Hepatocyte (in vitro differentiated cells): ENCODE measurements at places on chromosomes 6 and 20. TPM values are rescaled to one million over a fixed set of nuclear protein-coding genes. Genes with fewer than 3 reads are reported as not detected.

DNA sequence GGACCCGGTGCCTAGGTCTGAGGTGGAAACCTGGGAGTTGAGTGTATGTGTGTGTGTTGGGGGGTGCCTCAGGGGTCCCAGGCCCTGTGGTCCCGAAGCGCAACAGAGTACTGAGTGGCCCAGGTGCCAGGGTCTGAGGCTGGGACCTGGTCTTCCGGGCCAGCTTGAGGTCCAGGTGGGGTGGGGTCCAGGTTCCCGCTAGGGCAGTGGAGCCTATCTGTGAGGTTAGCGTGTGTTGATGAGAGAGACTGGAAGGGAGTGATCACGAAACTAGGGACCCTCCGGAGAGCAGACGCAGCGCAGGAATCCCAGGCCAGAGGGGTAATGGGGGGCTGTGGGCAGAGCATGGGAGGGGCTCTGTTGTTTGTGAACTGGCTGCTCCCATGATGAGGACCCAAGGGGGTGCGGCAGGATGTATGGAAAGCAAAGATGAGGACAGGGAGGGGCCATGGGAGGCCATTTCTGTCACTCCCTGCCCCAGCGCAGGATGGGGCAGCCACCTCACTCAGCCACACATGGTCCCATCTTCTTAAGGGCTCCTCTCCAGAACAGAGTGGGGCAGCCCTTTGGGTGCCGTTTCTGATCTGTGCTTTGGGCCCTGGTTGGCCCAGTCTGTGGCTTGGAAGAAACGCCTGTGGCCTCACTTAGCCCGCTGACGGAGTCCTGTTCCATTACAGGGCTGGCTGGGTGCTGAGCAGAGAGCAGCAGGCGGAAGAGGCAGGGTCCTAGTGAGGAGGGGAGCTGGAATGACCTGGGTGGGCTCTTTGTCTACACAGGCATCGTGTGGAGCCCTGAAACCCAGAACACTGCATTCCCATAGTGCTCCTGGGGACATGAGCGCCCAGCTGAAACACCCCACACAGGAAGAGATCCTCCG lies 872 bp downstream of the HSPA12B start:
- no peak for DNase-seq

Gene CHRNA4
- total RNA-seq: 0.12 TPM in 1 of 2 replicates, not detected in the other

DNA sequence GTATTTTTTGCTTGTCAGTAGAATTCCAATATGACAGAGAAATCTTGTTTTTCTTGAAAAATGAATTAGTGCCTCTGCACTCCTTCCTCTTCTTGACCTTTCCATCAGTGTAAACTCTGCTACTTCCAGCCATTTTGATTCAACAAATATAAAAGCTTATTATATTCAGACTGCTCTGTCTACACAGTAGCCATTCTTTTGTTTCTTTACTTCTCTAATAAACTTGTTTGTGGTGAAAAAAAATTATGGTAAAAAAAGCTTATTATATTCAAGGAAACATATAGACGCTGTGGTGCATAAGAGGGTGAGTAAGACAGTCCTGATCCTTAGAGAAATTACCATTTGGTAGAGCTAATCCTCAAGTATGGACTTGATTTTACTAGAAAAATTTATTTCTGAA lies 11.6 kb downstream of the CAGE1 start:
- DNase-seq: no peak

- no peak for DNase-seq
These were observed 66.3 kb upstream of the DYNLRB1 start for GRCh38 chr20:34449674-34450592.

Gene COX7A2
- 167 and 465 TPM in 2 replicates for total RNA-seq

DNA sequence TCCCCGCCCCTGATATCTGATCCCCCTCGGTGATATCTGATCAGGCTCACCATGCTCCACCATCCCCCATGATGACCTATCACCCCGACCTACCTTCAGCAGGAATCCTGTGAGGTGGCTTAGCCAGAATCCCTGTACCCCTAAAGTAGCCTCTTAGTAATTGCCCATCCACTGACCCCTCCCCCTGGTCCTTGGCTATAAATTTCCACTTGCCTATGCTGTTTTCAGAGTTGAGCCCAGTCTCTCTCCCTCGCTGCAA lies 177.5 kb upstream of the GGTLC1 start:
- DNase-seq: no peak

- DNase-seq: no peak
These were observed 505.8 kb upstream of the MARCKS start for GRCh38 chr6:113351173-113351834.

- no peak for DNase-seq
These were observed 2.2 kb upstream of the CSTL1 start for GRCh38 chr20:23437126-23437899.

DNA sequence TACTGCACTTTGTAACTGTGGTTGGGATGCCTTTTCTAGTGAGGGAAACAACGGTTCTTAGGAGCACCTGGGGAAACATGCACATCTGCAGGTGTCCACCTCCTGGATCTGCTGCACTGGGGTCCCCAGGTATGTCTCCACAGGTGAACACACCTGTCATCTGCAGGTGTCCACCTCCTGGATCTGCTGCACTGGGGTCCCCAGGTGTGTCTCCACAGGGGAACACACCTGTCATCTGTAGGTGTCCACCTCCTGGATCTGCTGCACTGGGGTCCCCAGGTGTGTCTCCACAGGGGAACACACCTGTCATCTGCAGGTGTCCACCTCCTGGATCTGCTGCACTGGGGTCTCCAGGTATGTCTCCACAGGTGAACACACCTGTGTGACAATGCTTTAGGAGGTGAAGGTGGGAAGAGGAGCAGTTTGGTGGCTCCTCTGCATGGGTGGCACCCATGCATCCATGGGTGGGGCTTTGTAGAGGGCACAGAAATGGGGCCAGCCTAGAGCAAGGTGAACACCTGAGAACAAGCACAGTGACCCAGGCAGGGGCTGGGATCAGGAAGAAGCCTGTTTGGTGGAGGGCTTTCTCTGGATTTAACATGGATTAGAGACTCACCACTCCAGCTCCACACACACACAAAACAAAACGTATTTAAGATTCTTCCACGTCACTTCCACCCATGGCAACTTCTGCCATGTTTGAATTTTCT lies 206.0 kb upstream of the CDH4 start:
- peak; percentile 64 for DNase-seq

Gene CLVS2
- total RNA-seq: under 0.01 and 0.07 TPM in 2 replicates

GRCh38 chr20:5569021-5569420 lies 181.2 kb upstream of the SHLD1 start:
- peak; percentile 60 for DNase-seq

Gene NKX2-4
- total RNA-seq: not detected in 2 replicates

Gene ZGPAT
- total RNA-seq: 18.6 and 21.5 TPM in 2 replicates

DNA sequence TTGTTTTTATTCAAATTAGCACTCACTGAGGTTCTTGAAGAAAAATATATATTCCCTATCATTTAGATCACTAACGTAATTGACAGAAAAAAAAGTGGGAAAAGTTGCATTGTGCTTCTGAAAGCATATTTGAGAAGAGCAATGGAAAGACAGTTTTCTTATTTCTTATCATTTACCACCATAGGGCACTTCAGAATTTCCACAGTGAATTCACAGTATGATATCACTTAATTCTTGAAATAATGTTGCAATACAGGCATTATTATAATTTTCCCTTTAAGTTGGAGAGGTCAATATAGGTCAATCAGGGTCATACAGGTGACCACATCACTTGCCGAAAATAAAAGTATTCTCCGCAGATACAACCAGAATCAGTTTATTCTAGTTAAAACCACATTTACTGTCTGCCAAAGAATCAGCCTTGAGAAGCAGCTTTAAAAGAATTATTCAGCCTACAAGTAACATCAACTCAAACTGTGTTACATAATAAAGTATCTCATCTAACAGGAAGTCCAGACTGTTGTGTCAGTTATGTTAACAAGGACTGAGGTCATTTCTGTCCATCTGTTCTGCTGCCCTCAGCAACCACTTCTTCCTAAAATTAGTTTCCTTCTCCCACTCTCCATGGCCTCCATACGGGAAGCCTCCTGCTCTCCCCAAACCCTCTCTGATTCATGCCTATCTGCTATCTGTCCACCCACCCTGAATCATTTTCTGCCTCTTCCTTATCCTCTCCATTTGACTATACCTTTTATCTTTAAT lies 121.2 kb downstream of the SIM1 start:
- DNase-seq: no peak

Gene HTR1E
- total RNA-seq: 5.3 and 6.2 TPM in 2 replicates

DNA sequence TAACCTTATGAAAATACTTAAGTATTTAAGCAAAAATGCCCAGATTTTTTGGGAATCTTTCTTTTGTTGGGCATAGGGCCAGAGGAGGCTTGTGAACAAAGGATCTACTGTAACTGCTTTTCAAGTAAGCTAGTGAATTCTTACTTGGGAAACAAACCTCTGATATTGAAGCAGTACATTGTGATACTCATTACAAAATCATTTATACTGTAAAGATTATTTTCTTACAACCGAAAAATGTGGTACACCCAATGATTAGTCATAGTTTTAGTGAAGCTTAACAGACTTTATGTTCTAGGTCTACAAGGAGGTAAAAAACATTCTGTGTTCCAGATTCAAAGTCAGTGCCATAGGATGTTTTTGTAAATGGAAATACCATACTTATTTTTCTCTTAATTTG lies 272.9 kb upstream of the KCNQ5 start:
- no peak for DNase-seq

Gene SS18L1
- total RNA-seq: 13.0 and 14.4 TPM in 2 replicates

DNA sequence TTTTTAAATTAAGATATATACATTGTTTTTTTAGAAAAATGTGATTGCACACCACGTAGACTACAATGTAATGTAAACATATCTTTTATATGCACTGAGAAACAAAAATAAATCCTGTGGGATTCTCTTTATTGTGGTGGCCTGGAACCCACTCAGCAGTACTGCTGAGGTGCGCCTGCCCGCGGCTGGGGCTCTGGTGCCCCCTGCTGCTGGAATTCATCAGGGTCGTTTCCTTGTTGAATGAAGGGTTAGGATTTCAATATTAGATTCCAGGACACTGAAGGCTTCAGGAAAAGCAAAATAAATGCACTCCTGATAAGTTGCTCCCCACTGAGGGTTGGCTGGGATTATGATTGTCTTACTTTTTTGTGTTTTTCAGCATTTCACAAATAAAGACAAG lies 175.8 kb upstream of the GGTLC1 start:
- DNase-seq: no peak

GRCh38 chr6:160438481-160438880 lies 90.3 kb downstream of the SLC22A3 start:
- no peak for DNase-seq

GRCh38 chr6:168319279-168320111 lies at the start of gene DACT2:
DACT2 (minus strand) TSS chr6:168319777; CDS start chr6:168319633, 144 bp downstream.
- peak; percentile 63 for DNase-seq

Gene HCK
- total RNA-seq: 0.44 and 2.2 TPM in 2 replicates

GRCh38 chr6:110295451-110296165 lies 62.5 kb downstream of the METTL24 start:
- no peak for DNase-seq

DNA sequence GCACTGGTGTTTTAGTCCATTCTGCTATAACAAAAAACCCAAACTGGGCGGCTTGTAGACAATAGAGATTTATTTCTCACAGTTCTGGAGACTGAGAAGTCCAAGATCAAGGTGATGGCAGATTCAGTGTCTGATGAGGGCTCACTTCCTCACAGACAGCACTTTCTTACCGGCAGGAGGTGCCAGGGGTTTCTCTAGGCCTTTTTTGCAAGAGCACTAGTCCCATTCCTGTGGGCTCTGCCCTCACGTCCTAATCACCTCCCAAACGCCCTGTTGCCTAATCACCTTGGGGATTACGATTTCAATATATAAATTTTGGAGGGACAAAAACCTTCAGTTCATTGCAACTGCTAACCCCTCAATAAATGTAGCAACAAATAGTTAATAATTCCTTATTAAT lies 140.0 kb upstream of the SGK1 start:
- DNase-seq: no peak

GRCh38 chr20:25750765-25751696 lies 54.4 kb upstream of the ZNF337 start:
- no peak for DNase-seq

- no peak for DNase-seq
These were observed 13.7 kb upstream of the BPIFA3 start for GRCh38 chr20:33203444-33203843.

GRCh38 chr6:146890644-146891434 lies 292.1 kb downstream of the ADGB start:
- DNase-seq: no peak

Gene HAO1
- total RNA-seq: 0.72 and 2.7 TPM in 2 replicates

GRCh38 chr20:47070176-47070575 lies 175.5 kb downstream of the EYA2 start:
- no peak for DNase-seq

GRCh38 chr6:99446076-99446475 lies 21.0 kb upstream of the PNISR start:
- no peak for DNase-seq

DNA sequence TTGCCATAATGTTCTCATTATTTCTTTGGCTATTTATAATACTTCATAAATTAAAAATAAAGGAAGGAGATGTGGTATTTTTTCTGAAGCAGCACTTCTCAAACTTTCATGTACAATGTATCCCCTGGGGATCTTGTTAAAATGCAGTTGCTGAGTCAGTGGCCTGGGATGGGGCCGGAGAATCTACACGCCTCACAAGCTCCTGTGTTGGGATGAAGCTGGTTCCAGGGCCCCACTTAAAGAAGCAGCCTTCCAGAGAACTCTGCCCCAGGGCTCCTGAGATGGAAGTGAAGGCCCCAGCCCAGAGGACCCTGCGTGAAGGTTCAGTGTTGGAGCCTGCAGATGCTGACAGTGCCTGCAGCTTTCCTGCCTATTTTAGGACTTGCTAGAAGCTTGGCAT lies 40.1 kb upstream of the SLC23A2 start:
- peak; percentile 13 for DNase-seq

Gene DYNLT2
- total RNA-seq: 2.9 and 4.0 TPM in 2 replicates

DNA sequence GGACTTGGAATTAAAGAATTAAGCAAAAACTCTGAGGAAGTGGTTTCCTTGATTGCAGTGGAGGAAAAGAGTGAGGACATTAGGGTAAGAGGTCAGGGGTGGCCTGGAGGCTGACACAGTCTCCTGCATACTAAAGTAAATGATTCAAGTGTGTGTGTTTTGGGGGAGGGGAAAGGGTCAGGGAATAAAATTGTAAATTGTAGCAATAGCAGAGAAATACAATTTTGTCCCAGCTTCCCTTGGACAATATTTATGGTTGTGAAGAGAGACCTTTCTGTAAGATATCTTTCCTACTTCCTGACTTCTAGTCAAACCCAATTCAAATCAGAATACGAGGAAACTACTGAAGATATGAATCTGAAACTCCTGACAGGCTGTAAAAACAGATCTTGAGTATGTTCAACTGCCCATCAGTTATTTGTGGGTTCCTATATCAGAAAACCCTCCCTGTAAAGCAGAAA lies 143.4 kb upstream of the HMGN3 start:
- peak; percentile 20 for DNase-seq

- DNase-seq: peak; percentile 28
These were observed 345.8 kb upstream of the PRND start for GRCh38 chr20:4375881-4376280.

Gene ZSCAN26
- total RNA-seq: 14.7 and 24.4 TPM in 2 replicates

- no peak for DNase-seq
These were observed 76.8 kb downstream of the COL12A1 start for GRCh38 chr6:75128878-75129570.

Gene RGS17
- 0.24 and 0.97 TPM in 2 replicates for total RNA-seq

GRCh38 chr6:44133003-44133931 lies 5.9 kb downstream of the TMEM63B start:
- peak; percentile 81 for DNase-seq

- no peak for DNase-seq
These were observed 233.9 kb downstream of the PRL start for GRCh38 chr6:22062807-22063408.

GRCh38 chr6:159443417-159443920 lies 249.6 kb downstream of the SOD2 start:
- DNase-seq: no peak

Gene RALY
- 122 and 123 TPM in 2 replicates for total RNA-seq

GRCh38 chr6:155174576-155175211 lies 89.1 kb upstream of the CLDN20 start:
- peak; percentile 89 for DNase-seq

GRCh38 chr6:44080561-44081521 lies 46.4 kb downstream of the MRPL14 start:
- no peak for DNase-seq
